Articular chondrocyte of knee joint (primary cell): ENCODE measurements at places on chromosomes 3 and 15. TPM values are rescaled to one million over a fixed set of nuclear protein-coding genes. Genes with fewer than 3 reads are reported as not detected.

The WDR73 gene
- total RNA-seq, result 26.6 and 28.4 TPM in 2 replicates

The STRA6 gene
- 0.39 and 0.86 TPM in 2 replicates for total RNA-seq

The INKA1 gene
- total RNA-seq, result 2.5 and 2.8 TPM in 2 replicates

The IQSEC1 gene
- total RNA-seq, result 40.9 and 47.6 TPM in 2 replicates

The PROS1 gene
- 51.7 and 59.1 TPM in 2 replicates for total RNA-seq

The FBXL2 gene
- 19.5 and 22.4 TPM in 2 replicates for total RNA-seq

The SLC28A1 gene
- not detected in 2 replicates for total RNA-seq

The CRABP1 gene
- total RNA-seq, result not detected in 2 replicates

The ANKDD1A gene
- total RNA-seq, result 6.4 and 10.6 TPM in 2 replicates

The CYP8B1 gene
- total RNA-seq, result not detected in 2 replicates

The KLHL6 gene
- total RNA-seq, result under 0.01 TPM in 1 of 2 replicates, not detected in the other

The TRIM59 gene
- total RNA-seq, result 42.9 and 52.5 TPM in 2 replicates

The SERPINI2 gene
- not detected in 2 replicates for total RNA-seq

The TMEM207 gene
- not detected in 2 replicates for total RNA-seq

The SST gene
- not detected in 2 replicates for total RNA-seq

The NR2F2 gene
- total RNA-seq, result 1.7 and 3.3 TPM in 2 replicates

The SERINC4 gene
- 0.13 TPM in 1 of 2 replicates, not detected in the other for total RNA-seq

The SH3GL3 gene
- 0.65 TPM in 1 of 2 replicates, not detected in the other for total RNA-seq

The PIGZ gene
- 5.2 and 5.6 TPM in 2 replicates for total RNA-seq

The IQCB1 gene
- total RNA-seq, result 20.1 and 20.9 TPM in 2 replicates

The OR5K2 gene
- not detected in 2 replicates for total RNA-seq

The GOLGA8R gene
- 2.7 and 4.1 TPM in 2 replicates for total RNA-seq

The ITIH4 gene
- 2.7 and 4.7 TPM in 2 replicates for total RNA-seq

The NAALADL2 gene
- 33.3 and 33.4 TPM in 2 replicates for total RNA-seq

The ALS2CL gene
- total RNA-seq, result 4.9 and 6.8 TPM in 2 replicates

The OSTN gene
- total RNA-seq, result 1.4 TPM in 1 of 2 replicates, not detected in the other

The TGM4 gene
- total RNA-seq, result not detected in 2 replicates

The MORC1 gene
- not detected in 2 replicates for total RNA-seq

The MASP1 gene
- 6.5 and 15.1 TPM in 2 replicates for total RNA-seq

The GP5 gene
- total RNA-seq, result under 0.01 and 0.13 TPM in 2 replicates

The TMEM108 gene
- total RNA-seq, result under 0.01 TPM in 1 of 2 replicates, not detected in the other

The PARP3 gene
- total RNA-seq, result 45.6 and 51.9 TPM in 2 replicates

The CSTA gene
- 0.65 and 3.1 TPM in 2 replicates for total RNA-seq

The SMAD3 gene
- 113 and 114 TPM in 2 replicates for total RNA-seq

The MUSTN1 gene
- 0.39 TPM in 1 of 2 replicates, not detected in the other for total RNA-seq

The HPS3 gene
- 48.9 and 50.6 TPM in 2 replicates for total RNA-seq

The NPAP1 gene
- total RNA-seq, result 0.11 TPM in 1 of 2 replicates, not detected in the other

The SLC6A1 gene
- total RNA-seq, result under 0.01 TPM in 1 of 2 replicates, not detected in the other

The PAK6 gene
- total RNA-seq, result not detected in 2 replicates

The LRTM1 gene
- not detected in 2 replicates for total RNA-seq

The CDHR4 gene
- 0.13 TPM in 1 of 2 replicates, not detected in the other for total RNA-seq

The PTH1R gene
- 1.8 and 3.0 TPM in 2 replicates for total RNA-seq

The AHSG gene
- 0.11 TPM in 1 of 2 replicates, not detected in the other for total RNA-seq

The GRAMD2A gene
- 0.54 and 1.0 TPM in 2 replicates for total RNA-seq

The EXOG gene
- total RNA-seq, result 20.6 and 22.0 TPM in 2 replicates

The GP9 gene
- total RNA-seq, result not detected in 2 replicates

The POLQ gene
- 2.5 and 4.5 TPM in 2 replicates for total RNA-seq

The PRSS50 gene
- under 0.01 TPM in 1 of 2 replicates, not detected in the other for total RNA-seq

The WWTR1 gene
- total RNA-seq, result 136 and 198 TPM in 2 replicates

The ALCAM gene
- total RNA-seq, result 94.3 and 128 TPM in 2 replicates

The PDCD7 gene
- 24.5 and 24.6 TPM in 2 replicates for total RNA-seq

The MINAR1 gene
- 1.2 and 1.7 TPM in 2 replicates for total RNA-seq

The IGSF11 gene
- 0.11 TPM in 1 of 2 replicates, not detected in the other for total RNA-seq
